ENCODE measurements at places on chromosomes 2 and 18.

GRCh38 chr2:23662941-23663920 is 263.7 kb downstream of the ATAD2B start:
- DNase-seq = peak; percentile 19

GRCh38 chr2:21890041-21890440 is 766.3 kb downstream of the TDRD15 start:
- no peak for DNase-seq

DNA sequence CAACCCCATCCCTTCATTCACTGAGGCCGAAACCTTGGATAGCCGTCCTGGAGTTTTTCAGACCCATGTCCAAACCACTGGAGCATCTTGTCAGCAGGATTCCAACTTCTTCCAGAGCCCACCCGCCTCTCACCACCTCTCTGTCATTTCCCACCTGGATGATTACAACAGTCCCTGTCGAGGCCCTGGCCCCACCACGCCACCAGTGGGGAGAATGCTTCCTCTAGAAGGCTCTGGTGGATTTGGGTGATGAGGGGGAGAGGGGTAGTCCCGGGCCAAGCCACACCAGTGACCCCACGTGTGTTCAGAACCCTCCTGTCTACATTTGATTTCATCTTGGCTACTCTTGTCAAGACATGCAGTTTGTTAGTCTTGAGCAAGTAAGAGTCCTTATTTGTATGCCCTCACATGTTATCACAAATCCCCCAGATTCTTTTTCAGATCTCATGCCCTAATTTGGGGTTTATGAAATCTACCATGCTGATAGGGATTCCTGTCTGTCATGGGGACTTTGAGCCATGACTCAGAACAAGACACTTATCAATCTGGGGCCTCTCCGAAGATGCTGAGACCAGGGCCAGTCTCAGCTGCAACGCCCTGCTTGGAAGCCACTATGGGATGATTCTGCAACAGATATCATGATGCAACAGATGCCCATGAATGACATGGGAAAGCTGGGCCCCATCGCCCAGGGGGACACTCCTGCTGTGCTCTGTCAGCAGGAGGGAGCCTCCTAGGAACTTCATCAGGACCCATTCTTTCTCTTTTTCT is 186.1 kb downstream of the ZFP36L2 start:
- DNase-seq = no peak

- DNase-seq = peak; percentile 34
Measured at GRCh38 chr18:42052122-42052708, 97.2 kb downstream of the PIK3C3 start.

DNA sequence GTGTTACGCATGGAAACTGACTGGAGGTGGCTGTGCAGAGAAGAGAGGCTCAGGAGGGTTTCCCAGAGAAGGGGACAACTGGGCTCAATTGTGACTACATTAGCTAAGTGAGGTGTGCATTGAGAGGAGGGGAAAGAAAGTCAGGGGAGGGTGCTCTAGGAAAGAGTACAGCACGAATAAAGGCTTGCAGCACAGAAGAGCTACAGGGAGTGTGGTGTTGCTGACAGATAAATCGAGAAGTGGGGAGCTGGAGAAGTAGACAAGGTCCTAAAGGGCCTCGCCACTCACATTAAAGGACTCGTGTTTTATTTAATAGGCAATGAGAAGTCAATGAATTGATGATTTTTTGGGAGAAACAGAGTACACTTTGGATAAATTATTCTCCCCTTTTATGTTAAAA is 65.7 kb upstream of the CTAGE1 start:
- no peak for DNase-seq

GRCh38 chr2:200225951-200226350 is 80.5 kb upstream of the SPATS2L start:
- DNase-seq = peak; percentile 19

DNA sequence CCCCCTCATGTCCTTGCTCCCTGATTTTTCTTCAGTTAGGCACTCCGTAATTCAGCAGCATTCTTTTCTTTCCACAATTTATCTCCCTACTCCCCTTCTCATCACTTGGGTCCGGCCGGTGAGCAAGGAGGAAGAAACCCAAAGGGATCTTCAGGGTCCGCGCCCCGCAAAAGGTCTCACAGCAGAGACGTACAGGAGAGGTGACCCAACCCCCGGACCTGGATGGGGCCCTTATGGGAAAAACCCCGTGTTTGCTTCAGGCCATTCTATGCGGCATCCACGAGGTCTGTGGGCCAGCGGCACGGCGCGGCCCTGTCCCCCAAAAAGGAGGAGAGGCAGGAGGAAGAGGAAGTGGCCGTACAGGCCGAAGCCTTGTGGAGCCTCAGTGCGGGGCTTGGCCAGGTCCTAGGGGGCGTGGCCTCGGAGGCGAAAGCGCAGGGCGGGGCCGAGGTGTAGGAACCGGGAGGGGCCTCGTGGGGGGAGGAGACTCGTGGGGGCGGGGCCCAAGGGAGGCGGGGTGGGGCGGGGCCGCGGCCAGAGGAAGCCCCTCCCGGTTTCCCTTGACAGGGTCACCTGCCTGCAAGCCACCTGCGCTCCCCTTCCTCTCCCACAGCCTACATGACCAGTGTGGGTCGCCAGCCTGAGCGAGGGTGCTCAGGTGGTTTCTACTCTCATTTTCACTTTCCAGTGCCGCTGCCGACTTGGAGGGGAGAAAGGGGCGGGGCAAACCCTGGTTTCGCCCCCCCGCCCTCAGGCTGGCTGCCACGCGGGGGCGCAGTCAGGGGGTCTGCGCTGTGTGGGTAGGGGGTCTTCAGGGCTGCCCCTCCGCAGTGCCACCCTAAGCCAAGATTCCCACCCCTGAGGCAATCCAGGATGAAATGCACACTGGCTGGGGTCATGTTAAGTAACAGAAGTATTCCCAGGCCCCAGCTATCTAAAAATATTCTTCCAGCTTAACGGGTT is 156.4 kb upstream of the XPO1 start:
- peak; percentile 95 for DNase-seq

GRCh38 chr18:55588111-55588869 is at the start of gene TCF4:
TCF4 (minus strand) TSS chr18:55588192; CDS start chr18:55587116, 1,076 bp downstream.
- DNase-seq = peak; percentile 63

- no peak for DNase-seq
Measured at GRCh38 chr18:28884304-28884703, 707.4 kb upstream of the CDH2 start.

DNA sequence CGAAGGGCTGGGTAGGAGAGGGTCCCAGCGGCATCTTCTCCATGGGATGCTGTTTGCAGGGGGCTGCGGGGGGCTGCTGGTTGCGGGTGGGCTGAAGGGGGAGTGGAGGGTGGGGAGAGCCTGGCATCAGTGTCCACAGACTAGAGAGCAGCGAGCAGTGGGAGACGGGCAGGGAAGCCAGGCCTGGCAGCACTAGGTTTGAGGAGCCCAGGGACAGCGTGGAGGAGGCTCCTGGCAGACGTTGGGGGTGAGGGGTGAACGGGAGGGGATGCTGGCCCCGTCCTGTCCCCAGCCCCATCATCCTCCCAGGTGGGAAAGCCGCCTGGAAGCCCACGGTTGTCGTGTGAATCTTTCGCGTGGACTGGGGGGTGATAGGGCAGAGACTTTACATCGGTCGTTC is 48.2 kb upstream of the TFCP2L1 start:
- no peak for DNase-seq

GRCh38 chr2:217897091-217897715 is 105.6 kb downstream of the TNS1 start:
- no peak for DNase-seq

GRCh38 chr2:75833386-75833785 is 122.7 kb upstream of the GCFC2 start:
- DNase-seq = no peak

GRCh38 chr2:83063511-83063910 is 1395.6 kb downstream of the SUCLG1 start:
- DNase-seq = no peak

- DNase-seq = no peak
Measured at GRCh38 chr2:28898048-28898447, 3.6 kb downstream of the WDR43 start.

DNA sequence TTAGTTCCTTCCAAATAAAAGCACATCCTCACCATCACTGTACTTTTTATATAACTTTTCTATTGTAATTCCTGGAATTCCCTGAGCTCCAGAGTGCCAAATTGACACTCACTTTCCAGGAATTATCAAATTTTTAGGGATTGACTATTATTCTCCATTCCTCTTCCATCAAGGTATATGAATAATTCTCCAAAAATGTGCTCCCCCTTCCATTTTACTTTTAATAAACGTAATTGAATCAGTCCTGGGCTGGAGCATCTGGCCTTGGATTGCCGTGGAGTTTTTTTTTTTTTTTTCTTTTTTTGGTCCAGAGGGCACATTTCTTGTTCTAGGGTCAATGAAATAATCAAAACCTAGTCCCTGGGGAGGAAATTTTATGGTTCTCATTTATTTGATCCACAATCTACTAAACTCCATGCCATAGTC is 304.3 kb downstream of the CDCA7 start:
- no peak for DNase-seq

DNA sequence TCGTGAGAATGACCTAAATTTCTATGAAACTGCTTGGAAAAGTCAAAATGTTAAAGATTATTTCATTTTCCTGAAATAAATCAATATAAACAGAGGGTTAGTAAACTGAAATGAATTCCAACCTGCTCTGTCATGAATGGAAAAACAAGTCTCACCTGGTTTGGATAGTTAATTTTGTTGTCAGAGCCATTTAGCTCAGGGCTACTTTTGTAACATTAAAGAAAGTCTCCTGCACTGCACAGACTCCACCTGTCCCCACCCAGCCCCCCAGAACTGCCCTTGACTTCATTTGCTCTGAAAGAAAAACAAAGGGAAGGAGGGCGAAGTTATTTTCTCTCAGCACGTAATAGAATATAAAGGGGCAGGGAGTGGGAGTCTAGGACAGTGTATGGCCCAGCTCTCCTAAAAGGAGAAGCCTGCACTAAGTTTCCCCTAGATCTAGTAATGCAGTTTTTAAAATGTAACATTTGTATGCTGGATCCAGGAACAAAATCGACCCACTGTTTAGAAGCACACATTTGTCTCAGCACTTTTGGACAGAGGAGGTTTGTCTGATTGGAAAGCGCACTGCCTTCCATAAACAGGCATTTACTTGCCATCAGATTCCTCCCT is 54.2 kb upstream of the ACSL3 start:
- no peak for DNase-seq

DNA sequence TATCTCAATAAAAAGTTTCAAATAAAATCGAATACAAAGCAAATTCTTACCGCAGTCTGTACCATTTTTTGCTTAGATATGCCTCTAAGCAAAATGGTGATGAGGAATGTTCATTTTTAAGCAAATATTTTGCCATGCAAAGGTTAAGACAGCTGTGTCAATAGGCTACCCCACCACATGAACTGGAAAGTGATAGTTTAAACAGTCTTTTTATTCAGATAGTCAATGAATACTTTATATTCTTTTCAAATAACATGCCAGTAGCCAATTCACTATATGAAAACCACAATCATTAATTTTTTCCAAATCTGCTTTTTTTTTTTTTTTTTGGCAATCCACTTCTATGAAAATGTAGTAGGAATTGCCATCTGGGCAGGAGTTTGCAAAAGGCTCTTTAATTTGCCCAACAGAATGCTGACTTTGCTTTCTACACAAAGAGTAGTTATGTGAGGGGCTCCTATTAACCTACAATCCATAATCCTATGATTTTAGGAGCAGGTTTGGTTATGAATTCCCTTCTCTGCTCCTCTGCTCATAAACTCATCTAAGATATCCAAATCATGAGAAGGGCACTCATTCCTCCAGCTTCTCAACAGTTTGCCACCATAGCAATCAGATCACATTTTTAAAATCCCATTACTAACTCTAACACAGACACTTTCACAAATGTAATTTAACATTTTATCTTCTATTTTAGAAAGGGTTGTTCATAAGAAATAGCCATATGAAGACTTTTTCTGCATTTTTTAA is 69.2 kb downstream of the SLC40A1 start:
- no peak for DNase-seq

DNA sequence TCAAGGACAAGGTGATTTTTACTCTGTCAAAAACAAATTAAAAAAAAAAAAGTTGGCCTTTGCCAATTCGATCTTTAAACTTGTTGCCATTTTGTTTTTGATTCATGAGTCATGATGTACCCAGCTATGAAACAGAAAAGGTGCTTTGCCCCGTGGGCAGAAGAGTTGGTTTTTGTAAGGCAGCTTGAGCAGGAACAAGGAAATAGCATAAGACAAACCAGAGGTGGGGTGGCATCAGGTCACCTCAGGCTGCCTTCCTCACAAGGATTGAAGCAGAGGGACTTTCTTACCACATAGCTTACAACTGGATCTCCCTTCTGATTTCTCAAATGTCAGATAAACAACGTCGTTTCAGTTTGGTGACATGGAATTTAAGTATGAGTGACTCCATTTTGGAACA is 123.8 kb downstream of the ARL4C start:
- no peak for DNase-seq

GRCh38 chr2:150621526-150622213 is 134.2 kb upstream of the RND3 start:
- no peak for DNase-seq

DNA sequence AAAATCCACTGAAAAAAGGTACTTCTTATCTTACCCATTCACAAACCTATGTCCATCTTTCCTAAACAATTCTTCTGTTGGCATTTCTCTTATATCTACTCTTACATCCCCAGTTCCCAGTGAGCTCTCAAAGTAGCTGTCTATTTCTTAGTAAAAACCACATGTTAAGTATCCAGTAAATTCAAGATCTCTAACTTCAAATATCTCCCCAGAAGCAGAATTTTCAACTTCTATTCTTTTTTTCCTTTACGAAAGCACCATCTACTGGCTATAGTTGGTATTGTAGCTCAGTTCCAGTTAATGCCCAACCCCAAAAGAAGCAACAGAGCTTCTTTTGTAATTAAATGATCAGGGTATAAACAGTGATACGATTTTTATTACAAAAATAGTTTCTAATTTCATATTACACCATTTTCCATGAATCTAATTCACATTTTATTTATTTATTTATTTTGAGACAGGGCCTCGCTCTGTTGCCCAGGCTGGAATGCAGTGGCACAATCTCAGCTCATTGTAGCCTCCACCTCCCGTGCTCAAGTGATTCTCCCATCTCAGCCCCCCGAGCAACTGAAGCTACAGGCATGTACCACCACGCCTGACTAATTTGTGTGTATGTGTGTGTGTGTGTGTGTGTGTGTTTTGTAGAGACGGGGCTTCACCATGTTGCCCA is 28.5 kb downstream of the HRH4 start:
- peak; percentile 49 for DNase-seq

- DNase-seq = no peak
Measured at GRCh38 chr18:13271302-13271911, 52.8 kb downstream of the LDLRAD4 start.

GRCh38 chr2:117980783-117981676 is 32.8 kb downstream of the CCDC93 start:
- DNase-seq = no peak

GRCh38 chr18:73151086-73151485 is 283.3 kb upstream of the NETO1 start:
- DNase-seq = no peak

DNA sequence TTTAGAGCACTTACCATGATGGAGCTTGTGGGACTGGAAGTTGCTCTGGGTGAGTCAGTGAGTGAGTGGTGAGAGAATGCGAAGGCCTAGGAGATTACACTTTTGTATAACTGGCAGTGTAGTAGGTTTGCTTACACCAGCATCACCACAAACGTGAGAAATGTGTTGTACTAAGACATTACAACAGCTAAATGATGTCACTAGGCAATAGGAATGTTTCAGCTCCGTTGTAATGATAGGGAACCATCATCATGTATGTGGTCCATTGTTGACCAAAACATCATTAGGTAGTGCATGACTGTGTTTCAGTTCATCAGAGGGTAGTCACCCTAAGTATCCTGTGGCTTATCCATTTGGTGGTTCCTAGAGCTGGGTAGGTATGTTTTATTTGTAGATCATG is 11.9 kb downstream of the ZNF407 start:
- no peak for DNase-seq

- no peak for DNase-seq
Measured at GRCh38 chr2:222652491-222653255, 3.2 kb downstream of the FARSB start.
